ENCODE measurements at places on chromosomes 3 and 15.

- DNase-seq: no peak
Observed at GRCh38 chr3:114362815-114363214, 69.0 kb downstream of the TIGIT start.

GRCh38 chr3:112773864-112774263 lies 72.8 kb downstream of the CD200R1L start:
- DNase-seq: no peak

GRCh38 chr3:154921351-154921750 lies 158.8 kb upstream of the MME start:
- DNase-seq: no peak

DNA sequence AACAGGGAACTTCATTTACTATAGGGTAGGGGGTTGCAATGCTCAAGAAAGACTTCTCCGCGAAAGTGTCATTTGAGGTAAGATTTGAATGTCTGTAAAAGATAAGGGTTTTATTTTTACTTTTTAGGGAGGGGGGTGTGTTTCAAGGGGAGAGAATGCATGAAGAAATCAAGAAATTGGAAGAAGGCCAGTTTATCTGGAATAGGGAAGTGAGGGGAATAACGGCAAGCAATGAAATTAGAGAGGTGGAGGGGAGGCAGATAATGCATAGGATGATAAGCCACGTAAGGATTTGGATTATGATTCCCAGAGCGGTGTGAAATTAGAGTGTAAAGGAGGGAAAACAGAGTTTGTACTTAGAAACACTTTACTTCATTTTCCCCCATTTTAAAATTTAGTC lies 63.0 kb upstream of the MB21D2 start:
- no peak for DNase-seq

GRCh38 chr3:125150525-125151441 lies 61.8 kb downstream of the SLC12A8 start:
- DNase-seq: no peak

GRCh38 chr3:123837858-123838257 lies 46.3 kb downstream of the MYLK start:
- DNase-seq: no peak

DNA sequence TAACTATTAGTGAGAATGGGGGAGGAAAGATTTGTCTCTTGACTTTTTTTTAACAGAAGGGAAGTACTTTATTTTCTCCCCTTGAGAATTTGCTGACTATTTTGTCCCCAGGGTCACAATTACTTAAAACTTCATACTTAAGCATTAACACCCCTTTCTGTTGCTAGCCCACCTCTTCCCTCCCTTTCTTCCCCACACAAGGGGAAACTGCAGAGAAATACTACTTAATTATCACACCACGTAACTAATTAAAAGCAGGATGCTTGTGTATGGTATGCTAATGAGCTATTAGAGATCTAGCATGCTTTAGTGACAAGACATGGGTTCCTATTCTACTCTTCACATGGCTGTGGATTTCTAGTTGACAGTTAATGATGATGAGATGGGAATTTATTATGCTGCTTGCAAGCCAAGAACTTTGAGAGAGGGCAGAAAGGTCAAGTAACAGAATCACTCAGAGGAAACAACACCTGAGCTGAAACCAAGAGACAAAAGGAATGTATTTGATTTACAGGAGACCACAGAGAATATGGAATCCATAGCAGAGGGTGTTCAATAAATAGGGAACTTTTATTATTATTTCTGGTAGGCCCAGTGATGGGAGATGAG lies 179.2 kb downstream of the LSAMP start:
- no peak for DNase-seq

GRCh38 chr3:36820083-36820482 lies 55.7 kb upstream of the DCLK3 start:
- DNase-seq: no peak

DNA sequence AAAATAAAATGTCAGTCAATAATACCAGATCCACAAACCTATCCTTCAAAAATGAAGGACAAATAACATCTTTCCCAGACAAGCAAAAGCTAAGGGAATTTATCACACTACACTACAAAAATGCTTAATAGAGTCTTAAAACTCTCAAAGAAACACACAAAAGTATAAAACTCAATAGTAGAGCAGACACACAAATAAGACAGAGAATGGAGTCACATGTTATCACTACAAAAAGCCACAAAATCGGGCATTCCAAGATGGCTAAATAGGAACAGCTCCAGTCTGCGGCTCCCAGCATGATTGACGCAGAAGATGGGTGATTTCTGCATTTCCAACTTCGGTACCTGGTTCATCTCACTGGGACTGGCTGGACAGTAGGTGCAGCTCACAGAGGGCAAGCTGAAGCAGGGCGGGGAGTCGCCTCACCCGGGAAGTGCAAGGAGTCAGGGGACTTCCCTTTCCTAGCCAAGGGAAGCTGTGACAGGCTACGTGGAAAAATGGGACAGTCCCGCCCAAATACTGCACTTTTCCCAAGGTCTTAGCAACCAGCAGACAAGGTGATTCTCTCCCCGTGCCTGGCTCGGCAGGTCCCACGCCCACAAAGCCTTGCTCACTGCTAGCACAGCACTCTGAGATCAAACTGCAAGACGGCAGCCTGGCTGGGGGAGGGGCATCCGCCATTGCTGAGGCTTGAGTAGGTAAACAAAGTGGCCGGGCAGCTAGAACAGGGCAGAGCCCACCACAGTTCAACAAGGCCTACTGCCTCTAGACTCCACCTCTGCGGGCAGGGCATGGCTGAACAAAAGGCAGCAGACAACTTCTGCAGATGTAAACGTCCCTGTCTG lies 46.3 kb downstream of the SENP7 start:
- DNase-seq: no peak

GRCh38 chr15:97129674-97130073 lies 799.2 kb downstream of the NR2F2 start:
- no peak for DNase-seq

GRCh38 chr3:64894006-64894405 lies 206.2 kb upstream of the ADAMTS9 start:
- no peak for DNase-seq

GRCh38 chr3:135056084-135056730 lies 261.1 kb downstream of the EPHB1 start:
- DNase-seq: no peak

DNA sequence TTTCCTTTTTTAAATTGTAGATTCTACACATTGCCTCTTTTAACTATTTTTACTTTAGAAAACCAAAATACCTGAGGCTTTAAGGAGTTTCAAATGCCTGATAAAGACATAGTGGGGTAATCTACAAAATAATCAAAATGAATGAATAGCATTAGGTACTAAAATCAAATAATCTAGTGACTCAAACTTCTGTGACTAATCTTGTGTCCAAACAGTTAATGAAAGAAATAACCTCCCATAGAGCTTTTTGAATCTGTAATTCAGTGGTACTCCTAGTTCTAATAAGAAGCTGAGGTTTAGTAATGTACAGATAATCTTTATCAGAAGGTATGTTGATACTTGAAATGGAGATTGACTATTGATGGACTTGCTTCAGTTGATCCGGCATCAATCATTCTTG lies 53.0 kb downstream of the DTWD1 start:
- DNase-seq: no peak

DNA sequence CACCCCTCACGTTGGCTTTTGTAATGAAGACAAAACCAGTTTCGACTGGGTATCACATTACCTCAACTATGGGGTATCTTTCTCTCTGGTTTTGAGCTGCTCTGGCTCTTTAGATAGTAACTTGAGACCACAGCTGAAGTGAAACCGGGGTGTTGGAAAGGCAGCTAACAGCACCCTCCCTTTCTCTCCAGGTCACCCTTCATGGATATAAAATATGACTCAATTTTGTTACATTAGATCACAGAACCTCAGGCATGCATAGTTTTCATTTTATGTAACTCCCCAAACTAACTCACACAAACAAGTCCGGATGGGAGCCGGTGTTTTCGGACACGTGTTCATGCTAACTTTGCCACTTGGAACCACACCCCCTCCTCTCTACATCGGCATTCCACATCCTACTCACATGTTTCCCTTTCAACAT lies 90.7 kb downstream of the NR2F2 start:
- DNase-seq: no peak

DNA sequence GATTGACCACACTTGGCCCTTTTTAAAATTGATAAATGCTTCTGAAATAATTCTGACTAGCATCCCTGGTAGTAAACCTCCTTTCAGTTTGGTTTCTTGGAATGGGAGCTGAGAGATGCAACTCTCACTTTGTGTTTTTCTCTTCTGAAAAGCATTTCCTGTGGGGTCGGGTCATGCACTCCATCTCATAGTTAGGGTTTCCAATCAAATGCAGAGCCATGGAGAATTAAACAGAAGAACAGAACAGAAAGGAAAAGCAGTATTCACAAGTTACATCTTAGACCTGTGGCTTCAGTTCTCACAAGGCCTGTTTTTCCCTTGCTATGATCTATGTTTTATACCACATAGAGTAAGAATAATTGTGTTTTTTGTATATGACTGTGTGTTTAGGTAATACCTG lies 39.7 kb downstream of the SENP2 start:
- no peak for DNase-seq

DNA sequence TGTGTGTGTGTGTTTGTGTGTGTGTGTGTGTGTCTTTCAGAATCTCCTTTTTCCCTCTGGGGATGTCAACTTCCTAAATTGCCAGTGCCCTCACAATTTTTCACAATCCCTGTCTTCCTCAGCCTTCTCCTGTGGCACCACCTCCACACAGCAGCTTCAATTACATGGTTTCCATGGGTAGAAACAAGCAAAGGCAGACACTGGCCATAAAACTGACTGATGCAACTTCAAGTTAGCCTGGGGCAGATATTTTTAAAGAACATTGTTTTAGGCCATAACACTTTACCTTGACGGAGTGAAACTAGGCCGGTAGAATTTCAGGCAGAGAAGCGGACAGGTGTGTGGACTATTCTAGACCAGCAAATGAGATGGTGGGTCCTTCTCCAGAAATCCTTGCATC lies 405.8 kb upstream of the SUCLG2 start:
- DNase-seq: no peak

DNA sequence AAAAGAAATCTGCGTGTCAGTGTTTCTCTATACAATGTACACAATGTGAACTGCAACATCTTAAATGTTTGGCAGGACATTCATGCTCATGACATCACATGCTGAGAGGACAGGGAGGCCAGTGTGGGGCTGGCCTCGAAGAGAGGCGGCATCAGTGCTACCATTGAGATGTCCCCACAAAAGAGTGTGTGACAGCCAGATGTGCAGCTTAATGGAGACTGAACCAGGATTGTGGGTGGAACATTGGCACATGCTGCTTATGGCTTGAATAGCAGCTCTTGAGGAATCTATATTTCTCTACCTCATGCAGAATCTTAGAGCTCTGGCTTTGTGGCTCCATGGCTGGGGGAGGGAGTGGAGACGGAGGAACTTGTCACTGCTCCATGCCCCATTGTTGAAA lies 18.5 kb downstream of the CLDN11 start:
- DNase-seq: no peak

DNA sequence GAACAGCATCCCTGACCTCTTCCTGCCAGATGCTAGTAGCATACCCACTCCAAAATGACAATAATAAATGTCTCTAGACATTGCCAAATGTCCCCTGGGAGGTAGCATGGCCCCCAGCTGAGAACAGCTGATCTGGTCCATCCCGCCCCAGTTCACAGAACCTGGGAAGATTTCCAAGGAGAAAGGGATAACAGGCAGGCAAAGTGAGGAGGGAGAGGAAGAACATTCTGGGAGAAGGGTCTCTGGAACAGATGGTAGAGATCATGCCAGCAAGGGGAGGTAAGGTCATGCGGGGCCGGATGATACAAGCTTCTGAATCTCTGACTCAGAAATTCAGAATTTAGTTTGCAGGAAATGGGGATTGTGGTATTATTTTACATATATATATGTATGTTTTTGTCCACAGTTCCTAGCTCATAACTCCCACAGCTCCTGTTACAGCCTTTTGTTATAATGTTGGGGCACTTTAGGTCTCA lies 192.7 kb downstream of the SUCLG2 start:
- DNase-seq: no peak

DNA sequence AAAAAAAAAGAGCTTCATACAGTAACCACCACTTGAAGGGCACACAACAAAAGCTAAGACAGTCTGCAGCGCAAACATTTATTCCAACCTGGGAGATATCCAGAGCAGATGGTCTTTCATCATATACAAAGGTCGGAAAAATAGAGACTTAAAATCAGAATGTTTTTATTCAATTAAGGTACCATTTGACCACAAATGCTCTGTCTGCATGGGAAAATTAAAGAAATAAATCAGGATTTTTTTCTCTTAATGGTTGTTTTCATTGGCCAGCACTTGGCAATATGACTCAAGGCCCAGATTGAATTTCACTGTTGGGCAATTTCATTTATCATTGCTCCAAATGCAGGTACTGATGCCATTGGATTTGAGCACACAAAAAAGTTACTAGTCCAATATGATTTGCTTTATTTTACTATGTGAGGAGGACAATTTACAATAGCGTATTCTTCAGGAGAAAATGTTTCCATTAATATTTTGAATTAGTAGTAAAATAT lies 145.9 kb upstream of the AGTR1 start:
- DNase-seq: no peak

GRCh38 chr15:95459273-95459672 lies 871.2 kb upstream of the NR2F2 start:
- DNase-seq: no peak

DNA sequence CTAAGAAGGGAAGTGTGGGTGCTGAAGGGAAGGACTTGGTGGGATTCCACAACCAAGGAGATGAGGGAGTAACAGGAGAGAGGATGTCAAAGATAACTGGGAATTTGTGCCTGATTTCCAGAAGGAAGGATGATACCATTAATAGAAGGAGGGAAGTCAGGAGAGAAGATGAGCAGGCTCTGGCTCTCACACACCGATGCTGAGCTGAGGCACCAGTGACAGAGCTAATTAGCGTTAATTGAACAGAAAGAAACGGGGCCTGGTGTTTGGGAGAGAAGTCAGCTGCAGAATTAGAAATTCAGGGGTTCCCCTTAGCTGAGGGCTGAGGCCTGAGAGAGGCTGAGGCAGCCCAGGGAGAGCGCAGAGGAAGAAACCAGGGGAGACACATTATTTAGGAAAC lies 11.9 kb upstream of the PDIA5 start:
- DNase-seq: no peak

DNA sequence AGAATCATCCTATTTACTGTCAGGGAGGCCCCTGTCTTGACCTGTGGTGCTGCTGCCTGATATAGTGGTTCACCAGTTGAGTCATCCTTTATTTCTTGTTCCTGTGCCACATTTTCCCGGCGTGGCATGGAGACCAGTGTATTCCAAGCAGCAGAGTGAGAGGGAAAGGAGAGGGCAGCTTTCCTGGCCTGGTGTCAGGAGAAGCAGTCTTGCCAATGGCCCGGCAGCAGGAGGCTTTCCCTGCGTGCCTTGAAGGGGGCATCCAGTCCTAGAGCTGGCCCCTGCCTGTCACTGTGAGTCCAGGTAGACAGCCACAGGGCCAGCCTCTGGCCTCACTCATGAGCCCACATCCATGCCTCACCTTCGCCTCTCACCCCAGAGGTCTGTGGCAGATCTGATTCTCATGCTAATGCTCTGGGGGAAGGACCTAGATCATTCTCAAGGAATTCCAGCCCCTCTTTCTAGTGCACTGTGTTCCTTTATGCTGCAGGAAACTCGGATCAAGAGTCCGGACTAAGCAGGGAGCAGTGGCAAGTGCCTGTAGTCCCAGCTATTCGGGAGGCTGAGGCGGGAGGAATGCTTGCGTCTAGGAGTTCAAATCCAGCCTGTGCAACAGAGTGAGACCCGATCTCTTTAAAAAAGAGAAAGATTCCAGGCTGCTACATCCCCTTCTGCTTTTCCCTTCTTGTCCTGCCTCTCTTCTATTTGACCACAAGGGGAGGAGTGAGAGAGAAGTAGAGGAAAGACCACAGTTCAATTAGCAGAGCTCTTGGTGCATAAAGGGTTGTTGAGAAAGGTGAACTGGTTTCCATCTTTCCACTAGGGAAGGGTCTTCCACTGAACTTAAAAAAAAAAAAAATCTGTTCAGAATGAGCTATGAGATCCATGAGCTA lies 66.8 kb upstream of the HACD2 start:
- no peak for DNase-seq
